ENCODE measurements at places on chromosomes 6 and 20.

GRCh38 chr6:3746119-3746691 lies 5.3 kb downstream of the PXDC1 start:
- DNase-seq: no peak

- DNase-seq: no peak
Observed at GRCh38 chr6:14656078-14656521, 538.5 kb downstream of the CD83 start.

- DNase-seq: no peak
Observed at GRCh38 chr20:40359131-40359912, 329.7 kb downstream of the MAFB start.

DNA sequence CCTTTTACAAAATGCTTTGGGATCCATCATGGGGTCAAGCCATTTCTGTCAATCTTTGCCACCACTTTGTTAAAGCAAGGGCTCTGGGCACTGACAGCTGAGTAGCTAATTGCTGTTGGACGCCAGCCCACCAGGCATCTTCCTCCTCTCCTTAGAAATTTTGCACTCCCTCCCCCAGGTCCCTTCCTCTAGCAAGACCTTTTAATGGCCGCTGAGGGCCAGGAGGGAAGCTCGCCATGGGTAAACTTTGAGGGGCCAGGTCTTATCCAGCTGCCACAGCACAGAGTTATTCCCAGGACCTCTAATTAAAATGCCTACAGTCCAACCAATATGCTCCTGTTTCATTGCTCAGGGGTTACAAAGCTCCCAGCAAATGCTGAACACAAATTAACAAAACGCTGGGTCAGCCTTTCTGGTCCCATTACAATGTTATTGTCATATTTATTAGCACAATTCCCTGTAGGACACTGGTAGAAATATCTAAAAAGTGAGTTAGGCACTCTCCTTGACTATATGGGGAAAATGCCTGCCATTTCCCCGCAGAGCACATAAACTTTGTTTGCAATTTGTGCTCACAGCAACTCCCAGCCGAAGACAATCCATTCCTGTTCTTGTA lies 16.8 kb downstream of the SCML4 start:
- no peak for DNase-seq

DNA sequence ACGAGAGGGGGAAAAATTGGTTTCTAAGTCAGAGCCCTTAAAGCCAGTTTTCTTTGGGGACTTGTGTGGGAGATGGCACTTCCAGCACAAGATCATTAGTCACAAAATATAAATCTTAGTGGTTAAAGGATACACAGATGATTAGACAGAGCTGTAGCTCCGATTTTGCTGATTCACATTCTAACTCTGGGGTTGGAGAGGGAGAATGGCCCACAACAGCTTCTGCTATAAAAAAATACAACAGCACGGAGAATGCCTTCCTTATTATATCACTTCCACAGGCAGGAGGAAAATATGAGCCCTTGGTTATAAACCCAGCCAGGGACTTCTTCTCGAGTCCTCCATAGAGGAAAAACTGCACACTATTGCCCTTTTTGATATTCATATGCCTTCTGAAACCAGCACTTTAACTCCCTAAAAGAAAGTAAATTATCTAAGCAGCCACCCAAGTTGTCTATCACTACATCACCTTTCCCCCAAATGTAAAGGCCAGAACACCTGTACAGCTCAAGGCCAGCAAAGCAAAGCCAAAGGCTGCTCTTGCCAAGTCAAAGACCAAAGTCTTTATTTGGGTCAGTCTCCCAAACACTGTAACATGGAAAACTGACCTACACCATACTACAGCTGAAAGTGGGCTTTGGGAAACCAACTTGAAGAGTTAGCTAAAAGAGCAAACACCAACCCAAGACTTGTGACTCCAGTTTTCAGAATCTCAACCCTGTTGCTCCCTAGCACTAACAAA lies 10.4 kb downstream of the MRPL14 start:
- DNase-seq: no peak
